ENCODE measurements at places on chromosomes 7 and 10.
A peak's percentile ranks its signal among the peaks of the same experiment; 100 is the strongest.

DNA sequence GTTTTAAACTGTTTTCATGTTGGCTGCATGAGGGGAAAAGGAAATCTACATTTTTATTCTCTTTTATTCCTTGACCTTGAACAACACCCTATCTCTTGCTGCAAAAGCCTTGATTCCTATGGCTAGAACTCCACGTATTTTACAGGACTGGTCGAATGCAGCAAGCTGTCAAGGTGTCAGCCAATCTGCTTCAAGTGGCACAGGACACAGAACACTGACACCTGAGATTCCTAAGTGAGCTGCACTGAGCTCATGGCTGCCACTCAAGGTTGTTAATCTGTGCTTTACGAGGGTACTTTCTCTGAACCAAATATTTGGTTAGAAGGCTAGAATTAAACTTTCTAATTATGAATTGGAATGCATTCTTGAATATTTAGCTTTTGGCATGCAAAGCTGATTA is 349.7 kb upstream of the COBL start:
- DNase-seq, result no peak

- no peak for DNase-seq
Observed at GRCh38 chr7:90165724-90166123, 11.5 kb downstream of the STEAP1 start.

DNA sequence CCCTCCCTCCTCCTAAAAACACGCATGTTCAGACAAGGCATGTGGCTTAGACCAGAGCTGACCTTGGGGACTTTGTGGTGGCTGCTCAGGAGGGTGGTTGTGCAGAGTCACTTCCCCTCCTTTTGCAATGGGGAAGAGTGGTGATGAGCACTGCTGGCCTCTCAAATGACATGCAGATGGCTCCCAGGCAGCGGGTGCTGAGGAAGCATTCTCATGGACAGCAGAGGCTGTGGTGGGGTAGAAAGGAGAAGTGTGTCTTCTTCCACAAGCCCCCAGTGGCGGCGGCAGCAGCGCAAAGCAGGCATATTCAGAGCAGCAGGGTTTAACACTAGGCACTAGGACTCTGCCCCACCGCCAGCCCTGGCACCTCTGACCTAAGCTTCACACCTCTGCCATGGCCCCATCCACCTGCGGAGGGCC is 105.9 kb upstream of the ANLN start:
- DNase-seq, result peak; percentile 76

DNA sequence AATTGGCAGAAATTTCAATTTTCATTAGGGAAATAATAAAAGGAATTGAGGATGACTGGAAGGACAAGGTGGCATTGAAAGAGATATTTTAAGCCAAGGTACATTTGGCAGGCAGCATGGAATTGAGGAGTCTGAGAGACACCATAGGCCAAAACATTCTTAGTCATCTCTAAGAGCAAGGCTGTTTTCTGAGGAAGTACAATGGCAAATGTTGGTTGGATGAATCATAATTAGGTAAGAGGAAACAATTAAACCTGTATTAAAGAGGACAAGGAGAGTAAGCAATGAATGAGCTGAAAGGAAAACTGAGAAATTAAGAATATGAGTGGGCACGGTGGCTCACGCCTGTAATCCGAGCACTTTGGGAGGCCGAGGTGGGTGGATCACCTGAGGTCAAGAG is 86.3 kb downstream of the MRPL32 start:
- DNase-seq, result no peak

- DNase-seq, result no peak
Observed at GRCh38 chr10:122298206-122298597, 27.1 kb downstream of the BTBD16 start.

DNA sequence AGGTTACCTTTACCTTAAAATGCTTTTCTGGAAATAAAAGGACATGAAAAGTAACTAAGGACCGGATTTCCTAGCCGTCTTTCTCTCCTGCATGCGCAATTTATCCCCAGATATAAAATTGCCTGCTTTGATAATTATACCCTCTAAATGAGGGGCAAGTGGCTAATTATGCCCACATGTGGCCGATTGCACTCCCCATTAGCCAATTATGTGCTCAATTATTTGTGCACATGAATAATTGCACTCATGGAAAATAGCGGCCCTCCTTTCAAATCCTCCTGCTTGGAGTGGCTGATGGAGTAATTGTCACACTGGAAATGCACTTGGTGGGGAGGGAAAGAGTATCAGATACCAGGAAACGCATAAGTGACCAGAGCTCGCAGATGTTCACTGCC is 66.4 kb upstream of the ATRNL1 start:
- DNase-seq, result no peak

DNA sequence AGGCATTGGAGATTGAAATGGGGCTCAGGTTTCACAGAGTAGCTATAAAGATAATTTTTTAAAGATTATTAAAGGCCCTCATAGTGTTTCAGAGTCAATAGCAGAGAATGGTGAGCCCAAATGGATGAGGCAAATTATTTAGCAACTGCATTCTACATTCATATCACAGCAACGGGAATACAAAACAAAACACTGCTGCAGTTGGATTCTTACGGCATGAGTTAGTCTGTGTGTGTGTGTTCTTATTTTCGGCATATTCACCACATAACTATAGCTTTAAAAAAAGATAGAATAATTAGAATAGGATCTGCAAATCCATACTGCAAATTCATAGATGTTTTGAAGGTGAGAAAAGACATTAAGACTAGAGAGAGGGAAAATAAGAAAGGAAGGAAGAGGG is 66.0 kb downstream of the SUGCT start:
- DNase-seq, result no peak
